Kidney epithelial cell (primary cell): ENCODE measurements at places on chromosomes 16 and 17.
A peak's percentile ranks its signal among the peaks of the same experiment; 100 is the strongest.

DNA sequence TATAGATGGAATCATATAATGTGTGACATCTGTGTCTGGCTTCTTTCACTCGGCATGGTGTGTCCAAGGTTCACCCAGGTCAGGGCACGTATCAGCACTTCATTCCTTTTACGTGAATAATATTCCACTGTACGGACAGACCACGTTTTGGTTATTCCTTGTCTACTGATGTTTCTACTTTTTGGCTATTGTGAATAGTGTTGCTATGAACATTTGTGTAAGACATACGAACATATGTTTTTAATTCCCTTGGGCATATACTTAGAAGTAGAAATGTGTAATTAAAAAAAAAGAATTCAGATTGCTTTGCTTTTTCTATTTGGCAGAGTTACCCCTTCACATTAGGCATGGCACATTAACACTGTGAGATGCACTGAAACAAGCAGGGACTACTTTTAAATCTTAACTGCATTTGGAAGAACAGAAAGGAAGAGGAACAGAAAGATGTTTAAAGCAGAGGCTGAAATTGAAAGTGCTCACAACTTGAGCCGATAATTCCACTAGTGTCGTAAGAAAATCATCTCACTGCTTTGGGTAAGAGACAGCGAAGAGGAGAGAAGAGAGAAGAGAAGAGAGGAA is 105.3 kb downstream of the VPS53 start:
- no peak for DNase-seq

DNA sequence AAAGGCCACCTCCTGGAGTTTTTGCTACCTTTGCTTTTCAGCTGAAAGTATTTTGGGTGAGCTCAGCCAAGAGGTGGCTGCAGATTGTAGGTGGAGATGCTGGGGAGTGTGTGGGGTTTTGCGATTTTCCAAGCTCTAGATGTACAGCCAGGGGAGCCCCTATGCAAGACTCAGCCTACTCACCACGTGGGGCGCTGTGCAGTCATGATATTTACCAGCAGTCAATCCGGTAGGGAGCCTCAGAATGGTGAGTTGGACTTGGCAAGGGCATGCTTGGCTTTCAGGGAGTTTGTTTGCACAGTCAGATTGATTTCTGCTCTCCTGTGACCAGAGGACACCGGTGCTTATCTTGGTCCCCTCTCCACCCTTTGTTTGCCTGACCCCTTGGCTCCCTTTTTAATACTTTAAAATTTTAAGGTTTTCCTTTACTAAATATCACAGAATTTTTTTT is 175.3 kb downstream of the UTP18 start:
- DNase-seq = no peak

- no peak for DNase-seq
Measured at GRCh38 chr17:72890711-72891110, 201.8 kb downstream of the SLC39A11 start.

DNA sequence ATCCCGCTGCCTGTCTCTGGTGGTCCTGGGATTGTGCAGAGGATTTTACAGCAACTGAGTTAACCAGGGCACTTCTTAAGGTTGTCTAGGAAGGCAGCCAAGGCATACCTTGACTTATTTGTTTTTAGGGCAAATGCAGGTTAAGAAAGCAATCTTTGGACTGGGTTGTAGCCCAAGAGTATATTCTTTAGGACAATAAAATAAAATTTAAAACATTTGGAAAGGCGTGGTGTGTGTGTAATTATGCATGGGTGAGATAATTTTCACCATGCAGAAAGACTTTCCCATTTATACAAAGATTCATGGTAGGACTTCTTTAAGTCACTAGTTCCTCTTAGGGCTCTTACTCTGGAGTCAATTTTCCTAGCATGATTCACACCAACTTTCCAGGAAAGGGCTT is 93.1 kb downstream of the SPACA3 start:
- DNase-seq = no peak

- no peak for DNase-seq
Measured at GRCh38 chr17:64658931-64659330, 3.2 kb downstream of the SMURF2 start.

GRCh38 chr16:89009343-89010209 is 32.6 kb upstream of the CBFA2T3 start:
- DNase-seq = no peak

DNA sequence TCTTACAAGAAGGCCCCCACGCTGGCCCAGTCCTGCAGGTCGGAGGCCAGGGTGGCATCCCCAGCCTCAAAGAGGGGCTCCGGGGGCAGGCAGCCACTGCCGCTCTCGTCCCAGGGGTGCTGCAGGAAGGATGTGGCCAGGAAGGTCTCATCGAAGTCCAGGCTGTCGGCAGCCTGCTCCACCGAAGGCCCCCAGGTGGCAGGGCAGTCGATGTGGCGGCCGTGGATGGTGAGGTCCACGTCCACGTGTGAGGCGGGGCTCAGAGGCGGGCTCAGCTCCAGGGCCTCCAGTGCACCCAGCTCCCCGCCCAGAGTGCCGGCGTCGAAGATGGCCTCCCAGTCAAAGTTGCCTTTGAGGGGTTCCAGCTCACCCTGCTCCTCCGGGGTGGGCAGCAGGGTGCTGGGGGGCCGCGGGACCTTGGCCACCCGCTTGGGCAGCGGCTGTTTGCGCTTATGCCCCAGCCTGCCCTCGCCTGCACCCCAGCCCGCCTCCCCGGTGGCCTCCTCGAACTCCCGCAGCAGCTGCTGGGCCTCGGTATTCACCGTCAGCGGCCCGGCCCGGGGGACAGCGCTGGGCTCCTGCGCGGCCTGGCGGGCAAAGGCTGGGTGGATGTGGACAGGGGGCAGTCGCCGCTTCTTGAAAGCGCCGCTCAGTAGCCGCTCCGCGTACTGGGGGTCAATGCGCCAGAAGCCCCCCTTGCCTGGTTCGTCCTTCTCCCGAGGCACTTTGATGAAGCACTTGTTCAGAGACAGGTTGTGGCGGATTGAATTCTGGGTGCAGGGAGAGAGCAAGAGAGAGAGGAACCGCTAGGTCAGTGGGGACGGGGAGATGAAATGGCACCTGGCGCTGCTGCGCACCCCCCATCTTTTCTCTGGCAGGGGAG is 3.5 kb downstream of the FOXJ1 start:
- DNase-seq = no peak

DNA sequence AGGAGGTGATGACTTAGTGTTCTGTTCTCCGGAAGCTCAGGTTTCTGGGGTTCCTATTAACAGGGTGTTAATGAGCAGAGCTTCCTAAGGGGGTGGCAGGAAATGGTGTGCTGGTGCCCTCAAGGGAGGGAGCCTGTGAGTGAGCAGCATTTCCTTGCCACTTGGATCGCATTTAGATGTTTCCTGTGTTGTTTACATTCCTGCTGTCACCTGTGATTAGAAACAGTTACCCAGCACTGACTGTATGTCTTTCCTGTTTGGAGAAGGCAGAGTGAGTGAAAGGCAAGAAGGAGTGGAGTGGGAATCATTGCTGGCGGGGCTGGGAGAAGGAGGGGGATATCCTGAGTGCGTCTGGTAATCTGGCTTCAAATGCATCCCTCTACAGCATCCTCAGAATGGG is 214.6 kb downstream of the CCDC182 start:
- DNase-seq = no peak

DNA sequence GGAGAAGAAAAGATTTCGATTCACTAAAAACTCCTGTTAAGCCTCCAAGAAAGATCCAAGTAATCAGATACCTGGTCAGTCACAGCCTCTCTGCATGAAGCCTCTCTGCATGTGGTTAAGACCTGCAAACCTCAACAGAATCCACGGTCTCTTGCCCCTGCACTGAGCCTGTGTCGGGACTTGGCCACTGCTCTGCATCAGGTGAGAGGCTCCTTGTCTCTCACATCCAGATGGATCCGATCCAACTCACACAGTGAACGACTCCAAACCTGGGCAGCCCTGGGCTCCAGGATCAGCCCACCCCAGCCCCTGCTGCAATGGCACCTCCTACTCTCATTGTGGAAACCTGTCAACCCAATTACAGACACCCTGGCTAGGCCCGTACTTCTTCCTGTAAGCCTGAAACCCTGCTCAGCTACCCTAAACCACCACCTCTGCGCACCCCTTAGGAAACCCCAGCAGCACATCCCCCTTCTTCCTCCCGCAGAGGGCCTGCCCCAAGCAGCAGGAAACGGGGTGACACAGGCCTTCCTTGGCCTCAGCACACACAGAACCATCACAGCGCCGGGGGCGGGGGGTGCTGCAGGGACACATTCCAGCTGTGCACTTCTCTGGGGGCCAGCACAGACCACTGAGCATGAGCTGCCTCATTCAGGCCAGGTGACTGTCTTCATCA is 129.5 kb downstream of the ANKRD11 start:
- DNase-seq = no peak

DNA sequence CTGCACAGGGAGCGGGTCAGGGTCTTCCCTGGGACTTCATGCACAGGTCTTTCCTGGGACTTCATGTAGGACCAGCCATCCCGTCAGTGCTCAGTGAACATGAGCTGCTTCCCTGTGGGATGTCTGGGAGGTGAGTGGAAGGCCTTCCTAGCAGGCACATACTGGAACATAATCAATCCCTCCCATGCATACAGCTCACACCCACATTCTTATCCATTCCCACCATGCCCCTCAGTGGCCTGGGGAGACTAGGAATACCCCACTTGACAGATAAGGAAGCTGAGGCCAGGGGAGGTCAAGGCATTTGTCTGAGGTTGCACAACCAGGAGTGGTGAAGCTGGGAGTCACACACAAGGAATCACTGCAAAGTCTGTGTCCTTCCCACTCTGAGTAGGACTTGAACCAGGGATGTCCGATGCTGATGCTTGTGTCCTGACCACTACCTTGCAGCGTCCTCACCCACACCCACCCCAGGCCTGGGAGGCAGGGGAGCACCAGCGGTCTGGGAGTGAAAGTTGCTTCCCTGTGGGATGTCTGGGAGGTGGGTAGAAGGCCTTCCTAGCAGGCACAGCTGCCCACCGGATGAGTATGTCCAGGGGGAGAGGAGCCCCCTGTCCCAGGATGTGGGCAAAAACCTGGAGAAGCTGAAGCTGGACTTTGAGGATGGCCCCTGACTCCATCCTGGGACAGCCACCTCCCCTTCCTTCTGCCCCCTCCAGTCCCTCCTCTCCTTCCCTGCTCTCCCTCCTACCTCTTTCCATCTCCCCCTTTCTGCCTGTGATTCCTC is 1.0 kb upstream of the NLRC5 start:
- no peak for DNase-seq

GRCh38 chr16:55730115-55730514 is 74.3 kb downstream of the SLC6A2 start:
- no peak for DNase-seq

GRCh38 chr17:77266891-77267341 is 126.1 kb downstream of the SEC14L1 start:
- no peak for DNase-seq

GRCh38 chr16:10202649-10203048 is 20.4 kb upstream of the GRIN2A start:
- DNase-seq = no peak

DNA sequence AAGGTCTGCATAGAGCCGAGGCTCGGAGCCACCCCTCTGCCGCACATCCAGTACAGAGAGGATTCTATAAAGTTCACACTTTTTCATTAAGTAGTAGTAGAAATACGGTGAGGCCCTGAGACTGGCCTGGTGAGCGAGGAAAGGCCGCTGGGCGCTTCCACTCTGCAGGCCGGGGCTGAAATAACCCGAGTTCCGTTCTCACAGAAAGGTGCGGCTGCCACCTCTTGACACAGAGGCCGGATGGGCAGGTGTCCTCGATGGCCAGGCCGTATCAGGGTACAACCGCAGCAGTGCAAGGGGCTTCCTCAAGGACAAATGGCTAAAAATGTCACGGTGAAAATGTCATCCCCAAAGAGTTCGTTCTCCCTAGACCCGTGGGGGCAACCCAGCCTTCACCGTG is 770 bp upstream of the PCYT2 start:
- no peak for DNase-seq

DNA sequence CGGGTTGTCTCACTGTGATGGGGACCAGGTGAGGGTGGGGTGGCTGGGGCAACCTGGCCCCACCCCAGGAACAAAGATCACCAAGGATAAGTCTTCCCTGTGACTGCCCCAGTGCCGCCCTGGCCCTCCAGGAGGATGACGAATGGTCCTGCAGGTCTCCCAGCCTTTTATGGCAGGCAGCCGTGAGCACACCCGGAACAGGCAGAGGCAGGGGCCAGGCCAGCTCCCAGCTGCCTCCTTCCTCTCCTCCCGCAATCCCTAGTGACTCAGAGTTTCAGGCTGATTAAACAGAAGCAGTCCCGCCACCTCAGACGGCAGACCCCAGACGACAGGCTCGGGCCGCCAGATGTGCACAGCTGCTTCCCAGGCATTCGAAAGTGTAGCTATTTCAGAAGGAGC is 13.3 kb downstream of the JUP start:
- peak; percentile 89 for DNase-seq

- no peak for DNase-seq
Measured at GRCh38 chr16:22886927-22887326, 73.0 kb downstream of the HS3ST2 start.

- DNase-seq = no peak
Measured at GRCh38 chr16:87601401-87601981, 817 bp upstream of the JPH3 start.

GRCh38 chr17:40315678-40316570 is 6.9 kb downstream of the RARA start:
- no peak for DNase-seq

GRCh38 chr16:9380221-9380620 is 288.8 kb downstream of the HAPSTR1 start:
- DNase-seq = no peak

DNA sequence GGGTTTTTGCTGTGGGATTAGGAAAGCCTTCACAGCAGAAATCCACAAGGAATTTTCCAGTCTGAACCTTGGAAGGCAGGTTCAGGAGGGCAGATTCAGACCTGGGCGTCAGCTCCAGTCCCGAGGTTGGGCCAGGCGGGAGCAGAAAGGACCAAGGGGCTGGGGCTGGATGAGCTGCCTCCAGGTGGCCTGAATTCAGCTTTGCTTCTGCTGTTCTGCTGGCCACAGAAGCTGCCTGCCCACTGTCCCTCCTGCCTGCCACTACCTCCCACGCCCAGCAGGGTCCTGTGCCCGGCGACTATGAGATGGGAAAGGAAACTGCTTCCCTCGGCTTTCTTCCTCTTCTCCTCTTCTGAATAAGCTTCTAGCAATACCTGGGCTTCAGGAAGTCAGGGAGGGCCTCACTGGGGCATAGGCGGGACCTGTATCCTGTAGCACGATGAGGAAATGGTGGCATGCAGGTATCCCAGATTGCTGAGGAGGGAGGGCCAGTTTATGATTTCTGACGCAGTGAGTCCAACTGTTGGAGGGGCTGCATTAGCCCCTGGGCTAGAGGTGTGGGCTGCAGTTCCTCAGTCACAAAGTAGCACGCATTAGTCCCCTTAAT is 18.4 kb downstream of the TBX4 start:
- no peak for DNase-seq

DNA sequence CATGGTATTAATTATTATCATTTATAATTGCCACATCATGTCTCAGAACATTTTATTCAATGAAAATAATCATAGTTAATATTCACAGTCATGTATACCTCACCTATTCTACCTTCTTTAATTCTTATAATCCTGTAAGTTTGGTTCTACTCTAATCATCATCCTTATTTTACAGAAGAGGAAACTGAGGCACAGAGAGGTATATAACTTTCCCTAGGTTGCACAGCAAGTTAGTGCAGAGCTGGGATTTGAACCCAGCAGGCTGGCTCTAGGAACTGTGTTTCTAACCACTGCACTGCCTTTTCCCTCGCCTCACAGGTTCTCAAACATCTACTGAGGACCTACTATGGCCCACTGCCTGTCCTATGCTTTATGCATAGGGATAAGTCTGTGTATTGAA is 32.7 kb downstream of the WSB1 start:
- DNase-seq = no peak

GRCh38 chr17:50063561-50064252 is 7.8 kb downstream of the ITGA3 start:
- DNase-seq = no peak

- no peak for DNase-seq
Measured at GRCh38 chr16:23711785-23712184, 1.2 kb downstream of the ERN2 start.

- DNase-seq = no peak
Measured at GRCh38 chr17:82551779-82552457, 32.4 kb downstream of the FOXK2 start.
